Foreskin fibroblast (primary cell): ENCODE measurements at places on chromosomes 2 and 18.
A peak's percentile ranks its signal among the peaks of the same experiment; 100 is the strongest.

- no peak for DNase-seq
Observed at GRCh38 chr2:142415461-142415860, 284.6 kb upstream of the LRP1B start.

DNA sequence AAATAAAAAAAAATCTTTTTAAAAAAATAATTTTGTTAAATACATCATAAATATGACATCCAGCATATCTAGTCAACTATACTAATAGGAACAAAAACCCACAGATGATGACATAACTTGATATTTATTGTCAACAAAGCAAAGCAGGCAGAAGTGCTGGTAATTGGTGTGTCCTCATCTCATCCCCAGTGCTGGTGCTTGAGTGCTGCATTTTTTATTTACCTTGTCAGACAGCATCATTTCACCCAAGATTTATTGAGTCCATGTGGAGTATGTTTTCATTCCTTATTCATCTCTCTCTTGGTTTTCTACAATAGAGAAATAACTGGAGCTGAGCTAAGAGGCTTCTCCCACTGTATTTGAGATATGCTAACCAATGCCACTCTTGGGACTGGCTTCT, 191.6 kb upstream of the SLC14A2 start:
- DNase-seq: no peak

DNA sequence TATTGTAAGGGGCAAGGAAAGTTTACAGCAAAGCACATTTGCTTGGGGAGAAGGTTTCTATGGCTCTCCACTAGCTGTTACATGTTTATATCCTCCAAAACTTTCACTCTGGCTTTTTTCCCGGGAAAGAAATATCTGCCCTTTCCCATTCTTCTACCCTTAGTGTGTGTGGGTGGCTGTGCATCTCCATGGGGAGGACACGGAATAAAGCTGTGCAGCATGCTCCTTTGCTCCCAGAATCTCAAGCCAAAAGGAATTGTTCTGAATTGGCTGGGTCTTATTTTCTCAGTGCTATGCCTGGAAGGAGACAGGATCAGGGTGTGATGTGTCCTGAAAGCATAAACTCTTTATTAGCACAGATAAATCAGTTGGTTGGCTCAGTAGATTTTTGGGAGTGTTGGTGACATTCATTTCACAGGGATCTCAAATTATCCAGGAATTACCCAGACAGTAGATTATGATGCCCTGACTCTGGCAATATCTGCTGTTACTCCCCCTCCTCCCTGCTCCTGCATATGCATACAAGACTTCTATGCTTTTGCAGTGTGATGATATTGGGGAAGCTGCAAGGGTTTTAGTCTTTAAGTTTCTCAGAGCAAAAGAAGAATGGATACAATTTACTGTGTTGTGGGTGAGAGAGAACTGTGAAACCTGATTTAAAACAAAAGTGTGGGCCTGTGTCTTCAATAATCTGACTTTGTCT, 63.1 kb downstream of the PARD3B start:
- peak; percentile 56 for DNase-seq

- DNase-seq: no peak
Observed at GRCh38 chr2:159164457-159164911, 122.0 kb downstream of the WDSUB1 start.

DNA sequence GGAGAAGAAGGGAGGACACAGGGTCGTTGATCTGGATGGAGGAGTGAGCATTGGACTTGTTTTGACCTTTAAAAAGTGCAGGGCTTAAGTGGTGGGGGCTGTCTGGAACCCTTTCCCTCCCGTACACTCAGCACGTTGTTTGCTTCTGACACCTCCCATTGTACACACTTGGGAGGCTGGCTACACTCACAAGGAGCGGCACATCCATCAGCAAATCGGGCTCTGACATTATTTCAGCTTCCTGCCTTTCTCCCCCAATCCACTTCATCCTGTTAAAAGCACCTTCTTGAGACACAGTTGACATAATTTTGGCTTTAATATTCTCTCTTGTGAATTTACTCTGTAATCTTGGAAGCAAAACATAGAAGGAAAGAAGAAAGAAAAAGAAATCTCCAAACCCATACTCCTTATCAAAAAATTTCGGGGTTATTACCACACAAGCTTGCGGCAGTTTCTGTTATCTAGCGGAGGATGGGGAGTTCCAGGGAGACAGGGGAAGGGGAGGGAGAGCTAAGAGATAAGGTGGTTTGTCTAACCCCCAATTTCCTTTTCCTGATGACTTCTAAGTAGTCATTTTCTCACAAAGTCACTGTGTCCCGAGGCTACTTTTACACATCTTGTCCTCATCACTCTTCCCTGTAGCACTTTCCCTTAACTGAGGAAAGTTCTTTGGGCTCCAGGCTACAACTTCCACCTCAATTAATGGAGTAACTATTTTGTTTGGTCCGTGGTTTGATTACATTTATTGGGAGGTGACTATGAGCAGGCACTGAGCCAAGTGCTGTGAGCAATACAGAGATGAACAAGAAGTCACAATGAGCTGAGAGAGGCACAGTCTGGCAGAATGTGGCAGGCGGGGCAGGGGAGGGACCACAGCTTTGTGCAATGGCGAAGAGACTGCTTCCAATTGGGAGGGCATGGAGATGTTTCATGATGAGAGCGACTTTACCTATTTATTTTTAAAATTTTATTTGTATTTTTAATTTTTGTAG, 240.1 kb upstream of the MEX3C start:
- no peak for DNase-seq

DNA sequence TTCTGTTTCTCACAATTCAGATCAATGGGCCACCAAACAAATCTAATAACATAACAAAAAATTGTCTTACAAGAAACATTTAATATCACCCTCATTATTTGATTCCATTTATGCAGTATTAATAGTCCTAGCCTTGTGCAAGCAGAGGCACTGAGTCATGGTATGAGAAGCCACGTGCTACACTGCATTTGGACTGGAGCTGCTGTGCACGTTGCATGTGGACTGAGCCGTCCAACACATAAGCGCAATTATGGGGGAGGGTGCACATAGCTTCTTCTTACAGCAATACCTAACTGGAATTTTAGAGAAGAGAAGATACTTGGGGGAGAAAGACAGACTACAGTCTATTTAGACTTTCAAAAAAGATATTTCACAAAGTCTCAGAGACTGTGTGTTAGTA, 329.6 kb upstream of the ID2 start:
- no peak for DNase-seq

- peak; percentile 3 for DNase-seq
Observed at GRCh38 chr2:17495590-17495989, 22.6 kb downstream of the RAD51AP2 start.

DNA sequence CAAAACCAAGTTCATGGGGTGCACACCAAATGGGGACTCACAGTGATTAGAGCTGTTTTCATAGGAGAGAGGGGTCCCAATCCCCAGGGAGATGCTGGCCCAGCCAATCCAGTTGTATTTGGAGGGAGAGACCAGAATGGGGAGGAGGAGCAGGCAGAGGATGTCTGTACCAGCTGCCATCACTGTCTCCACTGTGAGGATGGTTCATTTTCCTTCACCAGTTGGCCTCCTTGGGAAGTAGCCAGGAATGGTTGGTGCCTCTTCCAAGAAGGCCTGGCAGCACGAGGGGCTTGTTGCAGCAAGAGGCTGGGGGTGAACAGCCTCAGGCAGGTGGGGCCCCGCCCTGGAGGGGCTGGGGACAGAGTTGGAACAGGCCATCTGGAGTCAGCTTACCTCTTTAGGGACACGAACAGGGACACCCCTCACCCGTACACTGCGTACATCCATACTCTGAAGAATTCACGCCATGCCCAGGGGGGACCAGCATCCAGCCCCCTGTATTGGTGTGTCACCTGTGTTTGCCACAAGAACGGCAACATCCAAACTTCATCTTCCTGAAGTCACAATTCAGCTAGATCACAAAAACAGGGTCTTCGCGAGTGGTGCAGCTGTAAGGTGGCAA, 161.7 kb upstream of the ZNF236 start:
- DNase-seq: no peak

DNA sequence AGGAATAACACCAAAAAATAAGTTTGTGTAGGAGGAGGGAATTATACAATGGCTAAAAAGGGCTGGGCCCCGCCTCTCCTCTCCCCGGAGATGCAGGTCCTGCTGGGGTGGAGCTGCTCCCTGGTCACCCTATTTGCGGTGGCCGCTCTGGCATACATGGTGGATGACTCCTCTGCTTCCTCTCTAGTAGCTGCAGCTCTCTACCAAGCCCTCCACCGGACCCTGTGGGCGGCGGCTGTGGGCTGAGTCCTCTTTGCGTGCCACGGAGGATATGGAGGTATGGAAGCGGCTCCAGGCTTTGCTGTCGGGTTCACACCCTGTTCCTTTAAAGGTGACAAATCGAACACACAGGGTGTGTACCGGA, 77.1 kb upstream of the SEC11C start:
- no peak for DNase-seq

DNA sequence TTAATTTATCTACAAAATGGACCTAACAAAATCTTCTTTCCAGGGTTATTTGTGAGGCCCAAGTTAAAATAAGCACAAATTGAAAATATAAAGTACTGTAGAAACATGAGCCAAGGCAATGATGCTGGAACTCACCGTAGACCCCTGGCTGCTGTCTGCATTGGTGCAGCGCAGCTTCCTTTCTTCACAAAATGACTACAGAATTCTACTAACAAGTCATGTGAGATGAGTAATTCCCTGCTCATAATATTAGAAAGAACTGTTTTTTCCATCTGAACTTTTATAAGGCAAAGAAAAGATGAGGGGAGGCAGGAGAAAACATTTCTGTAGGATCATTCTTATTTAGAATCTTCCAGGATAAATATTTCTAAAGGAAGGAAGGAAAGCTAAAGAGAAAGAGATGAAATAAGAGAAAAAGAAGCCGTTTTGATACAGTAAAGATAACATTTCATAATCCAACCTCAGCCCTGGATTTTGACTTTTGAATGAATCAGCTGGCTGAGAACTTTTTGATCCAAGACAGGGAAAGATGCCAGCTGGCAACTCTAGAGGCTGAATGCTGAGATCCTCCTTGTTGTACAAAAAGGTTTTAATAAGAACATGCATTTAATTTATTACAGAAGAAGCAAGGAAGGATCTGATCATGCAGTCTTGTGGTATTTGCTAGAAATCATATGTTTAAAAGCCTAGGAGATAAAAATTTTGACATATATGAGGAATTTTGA, 183.9 kb upstream of the KLHL14 start:
- peak; percentile 14 for DNase-seq

DNA sequence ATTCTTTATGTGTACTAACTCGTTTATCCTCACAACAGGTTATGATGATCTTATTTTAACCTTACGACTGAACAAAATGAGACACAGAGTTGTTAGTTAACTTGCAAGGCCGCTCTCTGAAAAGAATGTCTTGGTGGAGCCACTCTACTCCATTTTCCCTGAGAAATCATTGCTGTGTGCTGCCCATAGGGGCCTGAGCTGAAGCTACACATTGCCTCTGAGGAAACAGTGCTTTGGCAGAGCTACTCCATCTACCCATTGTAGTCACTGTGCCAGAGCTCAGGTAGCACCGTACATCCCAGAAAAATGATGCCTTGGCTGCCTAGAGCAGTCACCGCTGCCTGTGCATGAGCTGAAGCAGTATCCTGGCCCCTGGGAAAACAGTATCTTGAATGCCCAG, 61.6 kb downstream of the GULP1 start:
- no peak for DNase-seq

GRCh38 chr18:12803069-12803936, 80.7 kb downstream of the PTPN2 start:
- DNase-seq: no peak

DNA sequence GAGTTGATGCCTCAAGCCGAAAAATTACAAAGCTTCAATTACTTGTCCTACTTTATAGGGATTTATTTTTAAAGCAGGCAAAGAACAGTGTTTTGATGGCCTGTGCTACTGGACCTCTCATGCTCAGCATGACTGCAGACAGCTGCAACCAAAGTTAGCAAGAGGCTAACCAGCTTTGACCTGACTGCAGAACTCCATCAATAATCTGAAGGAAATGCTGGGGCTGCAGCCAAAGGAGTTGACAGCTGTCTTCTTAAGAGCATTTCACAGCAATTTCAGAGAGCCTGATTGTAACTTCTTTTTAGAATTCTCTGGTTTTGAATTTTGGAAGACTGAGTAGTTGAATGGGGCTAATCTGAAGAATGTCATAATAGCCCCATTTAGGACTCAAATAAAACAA, 46.5 kb upstream of the SESTD1 start:
- DNase-seq: no peak

DNA sequence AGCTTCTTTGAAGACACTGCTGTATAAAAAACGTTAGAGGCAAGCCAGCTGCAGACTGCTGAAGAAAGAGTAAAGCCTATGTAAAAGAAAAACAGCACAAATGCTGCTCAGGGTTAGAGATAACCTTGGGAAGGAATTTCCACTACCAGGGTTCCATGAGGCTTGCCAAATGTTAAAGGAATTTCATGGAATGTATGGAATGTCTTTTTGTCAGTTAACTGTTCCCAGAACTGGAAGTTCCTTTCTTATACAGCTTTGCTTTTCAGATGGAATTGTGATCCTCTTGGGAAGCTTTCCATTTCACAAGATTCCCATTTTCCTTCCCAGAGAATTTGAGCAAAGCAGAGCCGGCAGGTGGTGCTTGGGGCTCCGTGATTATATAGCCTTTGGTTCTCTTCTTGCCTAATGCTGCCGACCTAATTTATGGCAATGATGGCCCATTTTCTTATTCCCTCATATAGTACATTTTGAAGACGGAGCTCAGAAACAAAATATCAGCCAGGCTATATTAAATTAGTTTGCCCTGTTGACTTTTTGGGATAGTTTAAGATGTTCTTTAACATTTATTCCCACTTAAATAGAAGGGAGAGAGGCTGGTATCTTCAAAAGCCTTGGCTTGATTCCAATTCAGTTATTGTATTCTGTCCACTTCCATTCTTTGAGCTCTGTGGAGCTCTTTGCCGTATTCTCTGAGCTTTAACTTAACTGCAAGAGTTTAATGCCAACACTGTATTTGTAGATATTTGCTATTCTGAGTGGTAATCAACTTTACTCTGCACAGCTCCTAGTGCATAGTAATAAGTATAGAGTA, 162.3 kb downstream of the PHLPP1 start:
- DNase-seq: peak; percentile 35

DNA sequence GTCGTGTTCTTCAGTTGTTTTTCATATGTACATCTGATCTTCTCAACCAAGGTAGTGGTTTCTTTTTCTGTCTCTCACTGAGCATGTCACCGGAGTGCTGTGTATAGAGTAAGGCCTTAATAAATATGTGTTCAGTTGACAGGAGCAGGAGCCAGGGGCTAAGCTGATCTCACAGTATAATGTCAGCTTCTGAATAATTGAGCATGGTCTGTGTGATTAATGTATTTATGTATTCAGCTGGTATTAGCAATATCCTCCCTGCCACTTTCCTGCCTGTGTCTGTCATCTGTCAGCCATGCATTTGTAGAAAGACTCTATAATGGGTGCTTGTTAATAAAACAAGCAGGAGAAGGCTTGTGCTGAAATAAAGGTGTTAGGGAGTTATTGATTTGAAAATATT, 198.9 kb downstream of the ADCYAP1 start:
- no peak for DNase-seq
